T follicular helper cell (primary cell): ENCODE measurements at places on chromosomes 3 and 15.

- no peak for DNase-seq
Observed at GRCh38 chr3:58013973-58014649, 5.9 kb downstream of the FLNB start.

- DNase-seq, result no peak
Observed at GRCh38 chr15:57540736-57541135, 51.0 kb upstream of the MYZAP start.

DNA sequence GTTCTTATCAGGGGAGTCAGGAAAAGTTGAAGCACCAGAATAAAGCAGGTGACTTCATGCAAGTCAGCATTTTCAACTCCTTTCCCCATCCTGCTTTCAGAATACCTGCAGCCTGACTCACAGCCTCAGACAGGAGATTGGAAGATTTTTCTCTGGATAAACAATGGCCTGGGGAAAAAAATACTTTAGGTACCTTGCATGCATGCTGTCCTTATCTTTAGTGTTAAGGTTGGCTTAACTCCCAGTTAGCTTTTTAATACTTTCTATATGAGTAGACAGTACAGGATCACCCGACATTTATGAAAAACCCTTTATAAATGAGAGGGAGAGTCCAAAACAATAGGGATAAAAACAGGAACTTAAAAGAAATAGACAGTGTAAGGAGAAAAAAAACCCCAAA, 53.6 kb downstream of the PAK2 start:
- DNase-seq, result no peak

GRCh38 chr3:64559588-64559987, 128.2 kb downstream of the ADAMTS9 start:
- DNase-seq, result no peak

DNA sequence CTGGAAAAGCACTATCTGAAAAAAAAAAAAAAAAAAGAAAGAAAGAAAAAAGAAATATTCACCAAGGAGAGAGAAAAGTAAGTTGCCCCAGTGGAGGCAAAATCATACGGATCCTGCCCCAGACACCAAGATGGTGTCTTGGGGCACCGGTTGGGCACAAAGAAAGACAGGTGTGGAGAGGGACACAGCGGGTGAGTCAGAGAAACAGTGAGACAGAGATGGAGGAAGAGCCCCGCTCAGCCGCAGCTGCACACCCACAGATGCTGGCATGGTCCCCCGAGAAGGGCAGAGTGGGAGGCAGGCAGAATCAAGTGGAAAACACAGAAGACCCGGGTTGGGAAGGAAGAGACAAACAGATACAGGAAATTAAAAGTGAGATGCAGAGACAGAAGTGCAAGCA, 129.7 kb upstream of the SMAD3 start:
- DNase-seq, result no peak
